NCI-H1105 treated with DMSO at 0.1 percent for 48 hours (cell line): ENCODE measurements at places on chromosomes 5 and 9.
A peak's percentile ranks its signal among the peaks of the same experiment; 100 is the strongest.

DNA sequence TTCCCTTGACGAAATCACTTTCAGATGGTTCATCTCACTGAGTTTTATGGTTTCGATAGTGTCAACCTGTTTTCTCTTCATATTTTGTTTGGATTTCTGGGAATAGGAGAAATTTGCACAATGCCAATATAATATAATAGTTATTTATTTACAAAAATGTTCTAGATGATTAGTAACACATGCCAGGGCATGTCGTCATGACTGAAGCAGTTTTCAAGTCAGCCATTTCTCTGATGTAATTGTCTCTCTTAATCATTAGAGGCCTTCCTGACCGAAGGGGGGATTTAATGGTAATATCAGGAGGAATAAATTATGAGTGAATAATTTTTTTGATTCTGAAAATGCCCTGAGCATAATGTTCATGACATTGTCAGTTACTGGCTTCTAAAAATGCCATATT is 246.5 kb upstream of the ATP10B start:
- no peak for DNase-seq

DNA sequence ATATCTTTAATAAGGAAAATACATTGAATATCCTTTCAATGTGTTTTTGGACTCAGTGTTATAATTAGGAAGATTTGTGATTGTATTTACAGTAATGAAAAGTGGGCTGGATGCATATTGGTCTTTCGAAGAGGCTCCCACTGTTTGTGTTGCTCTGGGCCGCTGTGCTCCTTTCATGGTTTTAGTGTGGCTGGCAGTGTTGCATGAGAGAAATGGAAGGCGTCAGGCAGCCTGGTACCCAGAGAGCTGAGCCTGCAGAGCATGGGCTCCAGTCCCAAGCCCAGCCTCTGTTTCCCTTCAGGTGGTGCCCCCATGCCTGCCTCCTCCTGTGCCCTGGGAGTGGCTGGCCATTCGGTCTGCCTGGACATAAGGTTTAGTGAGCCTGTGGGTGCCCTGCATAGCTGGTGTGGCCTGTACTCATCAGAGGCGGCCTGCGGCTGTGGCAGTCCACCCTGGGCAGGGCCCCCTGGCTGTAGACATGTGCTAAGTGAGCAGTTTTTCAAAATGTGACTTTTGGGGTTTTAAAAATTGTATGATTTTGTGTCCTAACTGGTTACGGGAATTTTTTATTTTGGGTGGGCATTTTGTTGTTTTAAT is 27.4 kb upstream of the FAM120AOS start:
- DNase-seq, result no peak

DNA sequence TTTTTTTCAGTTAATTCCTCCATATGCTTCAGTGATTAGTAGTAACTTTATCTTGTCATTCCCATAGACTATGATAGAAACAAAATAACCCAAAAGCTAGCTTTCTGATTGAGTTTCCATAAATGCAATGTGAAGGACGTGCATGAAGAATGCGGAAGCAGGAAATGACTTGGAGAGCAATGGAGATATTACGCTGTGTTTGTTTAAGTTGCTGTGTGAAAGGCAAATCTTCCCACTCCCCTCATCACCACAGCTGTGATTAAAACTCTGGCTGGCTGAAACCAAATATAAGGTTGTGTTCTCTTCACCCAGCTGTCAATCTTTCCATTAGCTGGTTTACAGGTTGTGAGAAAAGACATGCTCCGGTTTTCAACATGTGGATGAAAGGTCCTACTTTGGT is 83.9 kb downstream of the NR2F1-AS1 start:
- no peak for DNase-seq

- no peak for DNase-seq
Observed at GRCh38 chr9:100014846-100015245, 84.0 kb downstream of the ERP44 start.

GRCh38 chr5:59020611-59021285 is 437.9 kb downstream of the RAB3C start:
- no peak for DNase-seq

DNA sequence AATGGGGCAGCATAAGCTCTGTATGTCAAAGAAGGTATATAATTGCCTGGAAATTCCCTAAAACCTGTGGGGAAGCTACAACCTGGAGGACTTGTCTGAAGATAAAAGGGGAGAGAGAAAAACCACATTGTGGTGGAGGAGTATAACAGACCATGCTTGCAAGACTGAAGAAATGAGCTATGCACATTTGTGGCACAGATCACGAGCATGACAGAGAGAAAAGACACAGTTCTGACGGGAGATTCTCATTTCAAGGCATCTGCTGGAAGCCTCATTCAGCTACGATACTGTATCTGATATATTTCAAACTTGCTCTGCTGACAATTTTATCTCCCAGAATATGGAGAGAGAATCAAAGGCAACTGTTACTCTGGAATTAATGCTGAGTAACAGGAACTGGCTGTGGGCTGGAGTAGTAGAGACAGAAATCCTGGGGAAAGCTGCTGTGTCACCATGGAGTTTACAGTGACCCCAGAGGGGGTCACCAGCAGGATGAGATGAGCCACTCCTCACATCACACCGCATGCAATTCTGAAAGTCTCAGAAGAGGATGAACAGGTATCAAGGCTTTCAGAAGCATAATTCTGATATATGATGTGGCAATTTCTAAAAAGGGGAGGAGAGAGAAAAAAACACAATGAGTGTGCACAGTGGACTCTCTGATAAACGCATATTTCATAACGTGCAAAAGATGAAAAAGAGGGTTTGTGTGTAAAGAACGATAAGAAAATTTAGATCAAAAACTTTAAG is 528.8 kb downstream of the IRX1 start:
- DNase-seq, result no peak

DNA sequence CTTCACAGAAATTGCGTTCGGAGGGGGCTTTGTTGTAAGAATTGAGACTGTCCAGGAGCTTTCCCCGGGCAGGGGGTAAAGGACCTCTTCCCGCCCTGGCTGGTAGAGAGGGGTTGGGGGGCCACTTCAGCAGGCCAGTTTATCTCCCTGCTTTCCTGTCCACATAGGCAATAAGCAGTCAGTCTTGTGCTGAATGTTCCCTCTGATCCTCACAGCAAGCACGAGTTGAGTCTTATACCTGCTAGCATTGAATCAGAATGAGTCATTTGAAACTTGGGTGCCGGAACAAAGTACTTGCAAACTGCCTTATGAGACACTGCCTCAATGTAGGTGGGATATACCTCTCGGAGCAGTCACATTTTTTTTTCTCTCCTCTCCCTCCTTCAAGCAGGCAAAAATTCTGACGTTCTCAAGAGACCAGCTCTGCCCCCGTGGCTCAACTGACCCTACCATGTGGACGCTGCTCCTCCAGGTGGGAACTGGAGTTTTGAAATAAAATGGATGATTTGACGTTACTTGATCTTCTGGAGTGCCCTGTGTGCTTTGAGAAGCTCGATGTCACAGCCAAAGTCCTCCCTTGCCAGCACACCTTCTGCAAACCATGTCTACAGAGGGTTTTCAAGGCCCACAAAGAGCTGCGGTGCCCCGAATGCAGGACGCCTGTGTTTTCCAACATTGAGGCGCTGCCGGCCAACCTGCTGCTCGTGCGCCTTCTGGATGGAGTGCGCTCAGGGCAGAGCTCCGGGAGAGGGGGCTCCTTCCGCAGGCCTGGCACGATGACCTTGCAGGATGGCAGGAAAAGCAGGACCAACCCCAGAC is 1.3 kb downstream of the SH3RF2 start:
- DNase-seq, result no peak

GRCh38 chr9:88567870-88568269 is 32.9 kb downstream of the NXNL2 start:
- no peak for DNase-seq

DNA sequence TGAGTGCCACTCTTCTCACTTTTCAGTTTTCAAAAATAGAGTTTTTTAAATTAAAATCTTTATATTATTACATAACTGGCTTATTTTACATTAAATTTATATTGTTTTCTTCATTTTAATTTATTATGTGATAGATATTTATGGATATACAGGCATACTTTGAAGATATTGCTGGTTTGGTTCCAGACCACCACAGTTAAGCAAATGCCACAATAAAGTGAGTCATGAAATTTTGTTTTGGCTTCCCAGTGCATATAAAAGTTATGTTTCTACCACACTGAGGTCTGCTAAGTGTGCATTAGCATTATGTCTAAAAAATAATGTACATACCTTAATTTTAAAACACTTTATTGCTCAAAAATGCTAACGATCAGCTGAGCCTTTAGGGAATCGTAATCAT is 47.4 kb downstream of the NDUFS4 start:
- no peak for DNase-seq

DNA sequence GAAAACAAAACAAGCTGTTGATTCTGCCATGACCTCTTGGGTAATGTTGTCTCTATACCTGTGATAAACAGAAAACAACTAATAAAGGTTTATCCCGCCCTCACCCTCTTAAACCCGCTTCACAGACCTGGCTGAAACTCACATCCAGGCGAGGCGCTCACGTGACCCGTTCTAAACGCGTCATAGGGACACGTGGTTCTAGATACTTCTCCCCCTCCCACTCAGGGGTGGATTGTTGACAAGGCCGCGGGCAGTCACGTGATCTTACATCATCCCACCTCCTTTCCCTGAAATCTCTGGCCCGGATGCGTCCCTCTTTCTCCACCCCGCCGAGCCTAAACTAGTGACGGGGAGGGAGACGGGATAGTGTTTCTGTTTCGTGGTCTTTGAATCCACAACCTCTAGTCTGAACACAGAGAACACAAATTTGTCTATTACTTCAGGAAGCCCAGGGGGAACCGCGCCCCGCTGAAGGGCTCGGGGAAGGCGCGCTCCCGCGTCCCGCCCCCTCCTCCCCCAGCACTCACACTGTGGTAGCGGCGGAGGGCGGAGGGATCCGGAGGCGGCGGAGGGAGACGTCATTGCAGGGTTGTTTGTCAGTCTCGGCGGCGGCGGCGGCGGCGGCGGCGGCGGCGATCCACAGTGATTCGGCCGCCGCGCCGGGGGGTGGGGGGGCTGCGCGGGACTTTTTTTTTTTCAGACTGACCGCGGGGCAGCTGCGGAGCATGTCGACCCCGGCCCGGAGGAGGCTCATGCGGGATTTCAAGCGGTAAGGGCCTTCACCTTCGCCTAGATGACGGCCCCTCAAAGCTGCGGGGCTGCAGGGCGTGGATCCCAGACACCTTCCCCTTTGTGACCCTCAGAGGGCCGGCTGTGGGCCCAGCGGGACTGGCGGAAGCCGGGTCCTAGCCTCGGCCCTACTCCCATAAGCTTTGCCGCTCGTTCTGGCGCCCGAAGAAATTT is at the start of gene UBE2B:
TSS of gene UBE2B (plus strand) at position 699 of the 963 bp plus-strand sequence. CDS start at position 726, 27 bp downstream.
- peak; percentile 93 for DNase-seq

DNA sequence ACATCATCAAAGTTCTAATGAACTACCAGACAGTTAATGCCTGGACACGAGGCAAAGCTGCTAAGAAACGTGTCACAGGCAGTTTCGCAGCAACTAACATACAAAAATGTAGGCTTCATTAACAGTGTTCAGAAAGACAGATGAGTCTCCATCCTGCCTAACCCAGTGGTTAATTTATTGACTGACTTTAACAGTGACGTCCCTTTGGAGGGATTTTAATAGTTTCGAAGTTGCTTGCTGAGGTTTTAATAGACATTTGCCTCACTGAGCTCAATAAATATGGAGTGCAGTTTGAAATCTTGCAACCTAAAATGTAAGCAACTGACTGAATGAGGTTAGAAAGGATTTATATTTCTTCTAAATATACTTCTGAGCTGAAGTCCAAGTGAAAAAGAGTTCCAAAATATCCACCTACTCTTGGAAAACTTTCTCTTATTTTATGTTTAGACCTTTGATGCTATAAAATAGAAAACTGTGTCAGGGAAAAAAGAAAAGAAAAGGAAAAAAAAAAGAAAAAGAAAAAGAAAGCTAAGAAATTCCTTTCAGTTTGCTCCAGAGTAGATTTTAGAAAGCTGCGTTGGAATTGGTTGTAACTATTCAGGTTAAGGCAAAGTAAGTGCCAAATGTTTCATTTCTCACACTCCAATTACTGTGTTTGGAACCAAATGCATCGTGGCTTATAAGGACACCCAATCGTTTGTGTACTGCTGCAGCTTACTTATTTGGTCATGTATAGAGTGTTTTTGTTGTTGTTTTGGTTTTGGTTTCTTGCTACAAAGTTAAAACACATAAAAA is 2016.6 kb downstream of the MAT2B start:
- no peak for DNase-seq

- no peak for DNase-seq
Observed at GRCh38 chr5:40552981-40553380, 126.7 kb upstream of the PTGER4 start.

- DNase-seq, result no peak
Observed at GRCh38 chr5:178314061-178314660, 81.6 kb upstream of the PHYKPL start.

DNA sequence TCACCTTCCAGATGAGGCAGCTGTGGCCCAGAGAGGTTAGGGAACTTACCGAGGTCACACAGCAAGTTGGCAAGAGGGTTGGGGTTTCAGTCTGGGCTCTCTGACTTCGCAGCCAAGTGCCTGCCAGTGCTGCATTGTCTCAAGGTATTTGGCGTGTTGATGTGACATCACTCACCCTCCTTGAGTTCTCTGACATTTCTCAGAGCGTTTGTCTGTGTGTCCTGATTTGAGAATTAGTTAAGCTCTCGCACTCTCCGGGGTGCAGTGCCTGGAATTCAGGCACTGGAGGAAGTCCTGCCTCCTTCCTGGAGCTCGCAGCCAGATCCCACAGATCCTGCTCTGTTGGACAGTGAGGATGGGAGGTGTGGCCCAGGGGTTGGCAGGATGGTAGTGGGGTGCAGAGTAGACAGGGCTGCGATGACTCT is 25.7 kb downstream of the WWC1 start:
- DNase-seq, result no peak

DNA sequence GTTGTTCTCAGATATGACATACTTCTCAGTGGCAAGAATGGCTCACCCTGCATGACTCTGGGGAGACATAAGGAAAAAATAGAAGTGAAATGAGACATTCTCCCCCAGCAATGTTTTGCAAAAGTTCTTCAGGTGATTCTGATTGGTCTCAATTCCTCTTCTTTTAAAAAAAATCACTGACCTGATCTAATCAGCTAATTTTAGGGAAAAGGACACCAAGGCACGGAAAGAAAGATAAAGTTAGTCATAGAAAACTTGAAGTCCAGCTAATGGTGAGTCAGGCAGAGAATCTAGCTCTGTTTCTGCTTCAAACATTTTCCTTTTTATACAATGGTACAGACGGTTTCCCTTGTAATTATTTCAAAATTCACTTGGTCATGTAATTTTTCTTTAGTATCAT is 1018.9 kb upstream of the ARRDC3 start:
- no peak for DNase-seq

GRCh38 chr9:130301483-130302286 is 36.1 kb downstream of the HMCN2 start:
- DNase-seq, result no peak

GRCh38 chr5:143985832-143986515 is 174.0 kb downstream of the HMHB1 start:
- DNase-seq, result no peak

DNA sequence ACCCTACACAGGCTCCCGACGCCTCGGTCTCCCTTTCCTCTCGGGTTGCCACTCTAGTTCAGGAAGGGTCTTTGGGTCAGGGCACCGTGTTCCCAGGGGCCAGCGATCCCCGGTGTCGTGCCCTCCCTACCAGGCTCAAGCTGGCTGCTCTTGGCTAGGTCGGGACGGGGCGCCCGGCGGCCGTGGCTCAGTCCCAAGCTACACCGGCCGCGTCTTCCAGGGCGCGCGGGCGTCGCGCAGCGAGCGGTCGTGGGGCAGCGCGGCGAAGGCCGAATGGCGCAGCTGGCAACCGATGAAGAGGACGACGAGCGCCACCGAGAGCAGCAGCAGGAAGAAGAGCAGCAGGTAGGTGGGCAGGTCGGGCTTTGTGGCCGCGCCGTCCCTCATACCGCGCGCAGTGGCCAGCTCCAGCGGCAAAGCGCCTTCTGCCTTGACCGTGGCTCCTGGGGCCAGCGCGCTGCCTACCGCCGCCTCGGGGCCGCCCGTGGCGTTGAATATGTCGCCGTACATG is 892 bp downstream of the SMIM32 start:
- DNase-seq, result peak; percentile 31
